ENCODE measurements at places on chromosomes 5 and 9.

GRCh38 chr5:135718151-135718550, 116.3 kb upstream of the SLC25A48 start:
- peak; percentile 26 for DNase-seq

GRCh38 chr5:163645421-163646416, 140.3 kb downstream of the MAT2B start:
- DNase-seq: no peak

DNA sequence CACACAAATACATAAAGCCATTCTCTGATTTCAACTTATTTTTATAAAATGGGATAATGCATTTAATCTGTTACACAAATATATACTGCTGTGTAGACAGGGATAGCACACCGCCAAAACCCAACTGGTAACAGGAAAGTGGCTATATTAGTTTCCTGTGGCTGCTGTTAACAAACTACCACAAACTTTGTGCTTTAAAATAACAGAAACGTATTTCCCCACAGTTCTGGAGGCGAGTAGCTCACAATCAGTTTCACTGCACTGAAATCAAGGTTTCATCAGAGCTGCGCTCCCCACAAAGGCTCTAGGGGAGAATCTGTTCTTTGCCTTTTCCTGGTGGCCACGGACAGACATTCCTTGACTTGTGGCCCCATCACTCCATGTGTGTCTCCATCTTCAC, 94.0 kb downstream of the MLLT3 start:
- DNase-seq: no peak

GRCh38 chr9:114591849-114592248, 4.3 kb downstream of the ATP6V1G1 start:
- no peak for DNase-seq

- no peak for DNase-seq
Measured at GRCh38 chr9:27506981-27507380, 17.1 kb upstream of the IFNK start.

DNA sequence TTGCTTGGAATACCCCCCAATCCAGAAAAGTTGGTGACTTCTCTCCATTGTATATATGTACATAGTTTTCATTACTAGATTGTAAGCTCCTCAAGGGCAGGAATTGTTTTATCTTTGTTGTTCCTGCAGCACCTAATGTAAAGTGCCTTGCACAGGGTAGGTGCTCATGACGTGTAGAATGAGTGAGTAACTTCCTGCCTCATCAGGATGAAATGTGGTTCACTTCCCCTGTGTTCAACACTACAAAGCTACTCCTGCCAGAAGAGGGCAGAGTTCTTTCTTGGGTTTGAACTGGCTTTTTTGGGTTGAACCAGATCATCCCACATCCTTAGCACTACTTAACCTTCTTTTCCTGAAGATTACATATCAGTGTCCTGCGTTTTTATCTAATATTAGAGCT, 23.9 kb downstream of the GTF3C4 start:
- DNase-seq: peak; percentile 29

GRCh38 chr5:147361441-147362175, 126.8 kb downstream of the STK32A start:
- no peak for DNase-seq

- no peak for DNase-seq
Measured at GRCh38 chr5:97559827-97560598, 377.0 kb upstream of the RIOK2 start.

DNA sequence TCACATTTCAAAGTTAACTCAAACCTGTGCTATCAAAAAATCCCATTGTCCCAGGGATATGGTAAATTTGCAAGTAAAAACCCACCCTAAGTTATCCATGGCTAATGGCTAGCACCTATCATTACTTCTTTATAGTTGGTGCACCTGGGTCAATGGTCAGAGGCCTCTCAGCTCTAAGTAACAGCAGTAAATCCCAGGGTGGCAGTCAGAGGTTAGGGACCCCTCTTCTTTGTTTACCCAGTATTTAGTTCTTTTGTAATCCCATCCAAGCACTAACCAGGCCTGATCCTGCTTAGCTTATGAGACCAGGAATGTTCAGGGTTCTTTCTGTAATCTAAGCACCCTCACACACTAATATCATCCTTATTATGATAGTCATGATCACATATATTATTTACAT, 52.1 kb upstream of the WWC1 start:
- no peak for DNase-seq

DNA sequence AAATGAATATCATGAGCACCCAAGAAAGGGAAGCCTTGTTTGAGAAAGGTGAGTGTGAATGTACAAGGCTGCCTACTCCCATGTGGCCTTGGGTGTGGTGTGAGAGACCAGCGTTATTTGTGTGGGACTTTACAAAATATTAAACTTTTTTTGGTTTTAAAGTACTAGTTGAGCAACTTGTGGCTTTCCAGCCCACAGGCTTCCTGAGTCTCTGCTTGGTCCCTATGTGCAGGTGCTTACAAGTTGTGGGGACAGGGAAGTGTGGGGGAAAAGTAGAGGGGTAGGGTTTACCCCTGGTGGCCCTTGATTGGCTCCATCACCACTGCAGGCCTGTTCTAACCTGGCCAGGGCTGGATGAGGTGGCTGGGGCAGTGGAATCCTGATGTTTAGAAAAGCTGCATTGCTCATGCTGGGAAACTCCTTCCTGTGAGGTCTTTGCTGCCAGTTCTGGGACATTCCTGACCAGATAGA, 19.7 kb downstream of the PTTG1 start:
- DNase-seq: no peak

GRCh38 chr9:108547411-108548135, 308.2 kb downstream of the ACTL7B start:
- DNase-seq: no peak

GRCh38 chr5:159855476-159856191, 60.6 kb upstream of the ADRA1B start:
- peak; percentile 26 for DNase-seq

- no peak for DNase-seq
Measured at GRCh38 chr9:109560470-109561132, 62.5 kb upstream of the PTPN3 start.

DNA sequence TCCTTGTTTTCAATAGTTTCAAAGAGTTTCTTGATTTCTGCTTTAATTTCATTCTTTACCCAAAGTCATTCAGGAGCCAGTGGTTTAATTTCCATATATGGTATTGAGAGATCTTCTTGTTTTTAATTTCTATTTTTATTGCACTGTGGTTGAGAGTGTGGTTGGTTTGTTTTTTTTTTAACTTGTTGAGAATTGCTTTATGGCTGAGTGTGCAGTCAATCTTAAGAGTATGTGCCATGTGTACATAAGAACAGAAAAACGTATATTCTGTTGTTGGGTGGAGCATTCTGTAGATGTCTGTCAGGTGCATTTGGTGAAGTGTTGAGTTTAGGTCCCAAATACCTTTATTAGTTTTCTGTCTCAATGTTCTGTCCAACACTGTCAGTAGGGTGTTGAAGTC, 26.7 kb upstream of the IPPK start:
- DNase-seq: no peak

GRCh38 chr9:20651939-20652338, 29.6 kb upstream of the MLLT3 start:
- no peak for DNase-seq

- DNase-seq: no peak
Measured at GRCh38 chr5:4533457-4534105, 606.5 kb upstream of the ADAMTS16 start.

GRCh38 chr9:98210435-98210834, 18.0 kb upstream of the CORO2A start:
- no peak for DNase-seq

DNA sequence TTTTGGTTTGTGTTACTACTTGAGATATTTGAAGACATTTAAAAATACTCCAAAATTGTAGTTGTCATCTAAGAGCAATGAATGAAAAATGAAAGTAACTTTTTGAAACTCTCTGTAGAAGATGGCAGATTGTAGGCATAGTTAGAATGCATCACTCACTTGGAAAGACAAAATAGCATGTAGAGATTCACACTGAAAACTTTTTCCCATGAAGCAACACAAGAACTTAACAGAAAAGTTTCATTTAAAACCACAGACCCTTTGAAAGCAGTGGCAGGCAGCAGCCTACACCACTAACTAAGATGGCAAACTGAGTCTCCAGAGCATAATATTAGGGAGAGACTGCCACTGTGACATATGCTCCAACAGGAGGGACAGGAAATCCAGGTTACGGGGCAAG, 18.9 kb upstream of the FAM174A start:
- DNase-seq: no peak

DNA sequence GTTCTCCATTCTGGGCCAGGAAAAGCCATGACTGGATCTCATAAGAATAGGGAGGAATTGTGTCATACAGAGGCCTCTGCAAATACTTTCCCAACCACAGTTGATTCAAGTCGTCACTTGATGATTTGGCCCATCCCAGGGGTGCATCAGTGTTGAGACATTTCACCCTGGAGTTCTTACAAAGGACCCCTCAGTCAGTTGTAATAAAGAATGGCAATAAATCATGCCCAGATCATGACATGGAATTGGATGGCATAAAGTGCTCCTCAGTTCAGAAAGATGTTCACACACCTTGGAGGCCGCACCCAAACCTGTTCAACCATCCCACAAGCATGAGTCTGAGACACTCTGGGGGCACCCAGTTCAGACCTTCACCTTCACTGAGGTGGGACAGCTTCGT, 168.1 kb downstream of the NR3C1 start:
- DNase-seq: peak; percentile 47

GRCh38 chr5:175491223-175491622, 12.9 kb downstream of the SFXN1 start:
- DNase-seq: no peak

GRCh38 chr5:136810261-136810801, 445.0 kb upstream of the TRPC7 start:
- peak; percentile 81 for DNase-seq

DNA sequence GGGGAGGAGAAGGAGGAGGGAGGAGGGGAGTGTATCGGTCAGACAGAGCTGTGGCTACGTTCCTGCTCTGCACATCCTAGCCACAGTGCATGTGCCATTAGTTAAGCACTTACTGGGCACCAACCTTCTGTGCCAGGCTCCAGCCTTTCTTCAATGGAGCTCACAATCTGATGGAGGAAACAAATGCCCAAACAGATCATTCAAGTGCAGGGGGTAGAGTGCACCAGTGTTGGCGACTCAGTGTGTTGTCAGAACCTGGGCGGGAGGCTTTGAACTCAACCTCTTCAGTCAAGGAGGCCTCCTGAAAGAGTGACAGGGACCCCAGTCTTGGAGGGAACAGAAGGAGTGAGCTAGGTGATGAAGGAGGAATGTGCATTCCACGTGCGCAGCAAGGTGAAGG, 51.9 kb upstream of the SHB start:
- DNase-seq: no peak

DNA sequence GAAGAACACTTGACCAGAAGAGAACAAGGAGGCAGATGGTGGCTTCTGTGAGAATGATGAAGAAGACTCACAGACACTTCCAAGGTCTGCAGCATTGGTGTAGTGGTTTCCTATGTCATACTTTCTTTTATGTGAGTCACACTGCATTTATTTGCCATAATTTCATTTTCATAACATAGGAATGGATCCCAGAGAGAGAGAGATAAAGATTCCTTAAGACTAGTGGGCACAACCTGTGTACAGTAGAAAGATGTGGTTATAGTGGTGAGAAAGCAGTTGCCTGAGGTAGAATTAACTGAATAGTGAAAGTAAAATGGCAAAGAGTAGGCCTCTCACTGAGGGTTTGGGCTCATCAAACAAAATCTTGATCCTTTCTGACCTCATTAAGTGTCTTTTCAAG, 7.6 kb upstream of the CCDC152 start:
- DNase-seq: no peak

DNA sequence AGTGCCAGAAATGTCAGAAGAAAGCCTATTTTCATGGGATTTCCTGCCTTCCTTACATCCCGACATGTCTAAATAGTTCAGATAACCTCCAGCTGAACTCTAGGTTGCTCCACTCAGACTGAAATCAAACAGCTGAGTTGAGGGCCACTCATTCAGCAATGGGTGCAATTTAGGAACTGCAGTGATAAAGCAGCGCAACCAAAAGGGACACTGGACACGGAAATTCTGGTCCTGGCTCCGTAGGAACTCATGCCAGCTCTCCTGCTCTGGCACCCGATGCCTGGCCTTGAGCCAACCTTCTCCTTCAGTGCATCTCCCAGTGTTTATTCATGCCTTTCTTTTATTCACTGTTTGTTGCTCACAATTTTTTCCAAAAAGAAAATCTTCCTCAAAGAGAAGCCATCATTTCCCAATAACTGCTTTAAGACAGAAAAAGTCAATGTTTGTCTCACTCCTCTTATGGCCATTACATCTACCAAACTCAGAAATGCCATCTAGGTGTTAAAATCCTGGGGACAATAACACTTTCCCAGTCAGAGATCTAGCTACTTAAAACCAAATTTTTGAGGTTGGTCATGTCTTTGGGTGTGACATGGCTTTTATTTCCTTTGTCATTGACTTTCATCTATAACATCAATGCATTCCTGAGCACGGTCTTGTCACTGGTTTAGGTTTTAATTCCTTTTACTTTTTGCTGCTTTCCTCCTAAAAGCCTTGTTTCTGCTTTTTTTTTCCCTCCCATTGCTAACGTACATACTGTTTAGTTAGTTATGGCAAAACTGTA, 126.9 kb downstream of the PDE4D start:
- DNase-seq: no peak

DNA sequence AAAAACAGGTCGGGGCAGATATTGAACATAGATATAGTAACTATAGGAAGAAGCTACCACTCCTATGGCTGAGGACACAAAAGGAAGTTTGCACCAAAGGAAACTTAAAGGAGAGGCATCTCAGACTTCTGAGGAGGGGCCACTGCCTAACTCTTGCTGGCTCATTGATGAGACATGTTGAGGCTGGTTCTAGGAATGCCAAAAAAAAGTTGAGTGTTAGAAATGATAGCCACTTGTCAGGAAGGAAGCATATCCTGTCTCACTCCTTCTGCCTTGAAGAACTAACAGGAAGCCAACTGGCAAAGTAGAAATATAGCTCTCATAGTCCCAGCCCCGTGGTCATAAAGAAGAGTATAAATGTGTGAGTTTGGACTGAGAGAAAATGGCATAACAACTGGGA, 23.3 kb upstream of the STOM start:
- DNase-seq: no peak

- DNase-seq: no peak
Measured at GRCh38 chr5:68233075-68233474, 17.5 kb downstream of the PIK3R1 start.

DNA sequence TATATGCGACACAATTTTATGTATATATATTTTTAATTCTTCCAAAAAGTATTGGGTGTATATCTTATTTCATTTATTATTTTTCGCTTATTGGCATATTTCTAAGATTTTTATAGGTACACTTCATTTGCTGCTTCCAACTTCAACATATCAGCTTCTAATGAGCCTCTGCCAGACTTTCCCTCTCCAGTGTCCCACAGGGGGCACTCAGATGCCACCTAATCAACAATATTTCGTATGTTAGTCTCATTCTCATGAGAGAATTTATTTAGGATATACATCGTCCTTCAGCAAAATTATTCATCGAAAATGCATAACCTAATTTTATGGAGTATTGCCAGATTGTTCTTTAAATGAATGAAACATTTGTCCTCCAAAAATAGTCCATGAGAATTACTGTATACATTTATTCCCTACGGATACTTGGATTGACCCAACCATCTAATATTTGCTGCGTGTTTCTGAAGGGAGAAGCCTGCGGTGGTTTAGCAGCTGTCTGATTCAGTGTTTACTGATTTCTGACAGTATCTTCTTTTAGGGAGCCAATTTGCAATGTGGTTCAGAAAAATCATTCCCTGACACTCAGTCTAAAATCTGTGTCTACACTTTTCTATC, 100.6 kb upstream of the SELENOP start:
- peak; percentile 67 for DNase-seq

- DNase-seq: no peak
Measured at GRCh38 chr9:87556039-87556438, 58.4 kb downstream of the DAPK1 start.

Measured in RCC 7860 (cell line).